ENCODE measurements at places on chromosomes 12 and 14.

DNA sequence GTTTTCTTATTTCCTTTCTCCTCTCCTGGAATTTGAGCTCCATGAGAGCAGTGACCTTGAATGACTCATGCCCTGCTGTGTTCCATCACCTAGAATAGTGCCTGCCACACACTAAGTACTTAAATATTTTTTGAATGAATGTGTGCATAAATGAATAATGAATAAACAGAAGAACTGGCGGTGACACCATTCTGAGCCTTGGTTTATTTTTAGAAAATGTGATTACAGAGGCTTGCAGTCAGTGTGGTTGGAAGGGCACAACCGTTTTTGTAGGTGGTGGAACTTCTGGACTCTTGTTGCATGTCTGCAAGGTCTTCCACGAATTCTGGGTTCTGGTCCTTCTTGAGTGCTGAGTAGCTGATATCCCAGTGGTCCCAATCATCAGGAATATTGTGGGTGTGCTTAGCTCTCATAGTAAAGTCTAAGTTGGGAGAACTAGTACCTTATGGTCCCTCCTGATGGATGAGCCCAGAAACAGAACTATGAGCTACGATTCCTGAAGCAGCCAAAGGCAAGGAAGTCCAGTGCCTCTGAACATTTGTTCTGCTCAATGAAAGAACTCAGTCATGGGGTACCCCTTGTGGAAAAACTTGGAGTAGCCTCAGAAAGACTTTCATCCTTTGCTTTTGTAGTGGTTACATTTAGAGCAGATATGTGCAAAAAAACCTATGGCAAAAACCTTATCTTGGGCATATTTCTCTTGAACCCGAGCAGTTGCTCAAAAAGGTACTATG lies 28.8 kb upstream of the BHLHE41 start:
- DNase-seq: no peak

- no peak for DNase-seq
Observed at GRCh38 chr14:57809808-57810207, 56.1 kb downstream of the SLC35F4 start.

GRCh38 chr14:105492971-105493871 lies 2.2 kb downstream of the TEDC1 start:
- DNase-seq: no peak

GRCh38 chr12:1047898-1048660 lies 57.1 kb downstream of the ERC1 start:
- DNase-seq: no peak

GRCh38 chr14:85533861-85534291 lies 3.9 kb downstream of the FLRT2 start:
- no peak for DNase-seq

DNA sequence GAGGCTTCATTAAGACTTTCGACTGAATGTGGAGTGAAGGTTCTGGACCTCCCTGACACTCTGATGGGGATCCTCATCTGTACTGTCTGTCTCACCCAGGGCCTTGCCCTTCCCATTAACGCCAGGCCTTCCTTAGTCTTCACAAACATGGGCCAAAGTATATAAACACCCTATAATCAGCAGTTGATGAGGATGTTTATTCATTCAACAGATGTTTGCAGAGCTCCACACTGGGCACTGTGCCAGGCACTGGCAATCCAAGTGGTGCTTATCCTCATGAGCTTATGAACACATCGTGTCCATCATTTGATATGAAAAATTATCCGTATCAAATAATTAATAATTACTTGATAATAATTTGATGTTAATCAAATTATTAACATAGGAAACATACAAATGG lies 454.4 kb downstream of the FUT8 start:
- DNase-seq: no peak

DNA sequence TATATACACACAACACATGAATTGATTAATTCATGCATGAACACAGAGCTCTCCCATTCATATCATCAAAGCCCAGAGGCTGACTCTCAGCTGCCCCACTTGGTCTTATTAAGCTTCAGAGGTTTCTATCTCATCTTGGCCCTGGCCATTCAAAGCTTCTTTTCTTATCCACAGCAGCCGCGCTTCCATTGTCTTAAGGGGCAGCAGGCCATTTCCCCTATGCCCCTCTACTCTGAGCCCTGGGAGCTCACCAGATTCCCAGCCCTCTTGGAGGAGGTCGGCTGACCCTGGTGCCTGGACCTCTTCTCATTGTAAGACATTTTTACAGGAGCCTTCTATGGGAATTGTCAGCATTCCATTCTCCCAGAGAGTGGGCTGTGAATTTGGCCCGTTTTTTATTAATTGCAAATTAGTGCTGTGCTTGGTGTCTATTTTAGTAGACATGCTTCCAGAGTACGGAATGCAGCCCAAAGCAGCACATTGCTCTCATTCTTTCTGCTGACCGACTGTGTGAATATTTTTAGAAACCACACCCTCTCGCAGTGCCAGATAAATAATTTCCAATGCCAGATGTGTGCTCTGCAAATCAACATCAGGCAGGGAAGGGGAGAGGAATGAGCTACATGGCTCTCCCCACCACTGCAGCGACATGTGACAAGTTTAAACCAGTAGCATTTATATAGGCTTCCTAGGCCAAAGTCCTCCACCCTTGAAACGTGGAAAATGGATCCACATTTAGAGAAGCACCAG lies 58.5 kb downstream of the NUAK1 start:
- DNase-seq: no peak

All from stimulated activated naive CD8-positive, alpha-beta T cell treated with anti-CD3 and anti-CD28 coated beads, Interleukin-15, amount 100 ng/mL, for 72 hours (primary cell).